Camera-type eye (tissue), 1 donor: ENCODE measurements at places on chromosomes 13 and 19. TPM values are rescaled to one million over a fixed set of nuclear protein-coding genes. Genes with fewer than 3 reads are reported as not detected.

Gene TTC9B
- 5.7 TPM for total RNA-seq

Gene ZNF544
- total RNA-seq, result 105 TPM

Gene ZNF846
- total RNA-seq, result 38.5 TPM

Gene IGSF23
- total RNA-seq, result not detected

Gene LMTK3
- total RNA-seq, result 6.1 TPM

Gene MTRF1
- 18.1 TPM for total RNA-seq

Gene MAB21L1
- total RNA-seq, result 371 TPM

Gene EMP3
- 17.3 TPM for total RNA-seq

Gene ATP4A
- total RNA-seq, result not detected
